ENCODE measurements at places on chromosomes 5 and 9.

DNA sequence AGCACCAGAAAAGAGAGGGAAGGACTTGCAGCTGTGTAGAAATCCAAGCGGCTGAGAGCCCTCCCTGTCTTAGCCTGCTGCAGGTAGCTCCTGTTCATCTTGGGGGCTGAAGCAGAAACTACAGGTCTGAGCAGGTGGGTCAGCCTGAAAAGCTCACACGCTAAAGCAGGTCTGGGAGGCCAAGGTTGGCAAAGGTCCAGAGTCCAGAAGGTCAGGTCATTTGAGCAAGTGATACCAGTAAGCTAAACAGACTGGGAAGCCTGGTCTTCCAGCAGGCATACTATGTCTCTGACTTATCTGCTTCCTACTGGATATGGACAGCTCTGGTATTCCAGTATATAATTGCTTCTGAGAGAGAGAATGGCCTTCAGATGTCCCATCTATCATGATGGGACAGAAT, 26.2 kb downstream of the PTCD2 start:
- no peak for DNase-seq

DNA sequence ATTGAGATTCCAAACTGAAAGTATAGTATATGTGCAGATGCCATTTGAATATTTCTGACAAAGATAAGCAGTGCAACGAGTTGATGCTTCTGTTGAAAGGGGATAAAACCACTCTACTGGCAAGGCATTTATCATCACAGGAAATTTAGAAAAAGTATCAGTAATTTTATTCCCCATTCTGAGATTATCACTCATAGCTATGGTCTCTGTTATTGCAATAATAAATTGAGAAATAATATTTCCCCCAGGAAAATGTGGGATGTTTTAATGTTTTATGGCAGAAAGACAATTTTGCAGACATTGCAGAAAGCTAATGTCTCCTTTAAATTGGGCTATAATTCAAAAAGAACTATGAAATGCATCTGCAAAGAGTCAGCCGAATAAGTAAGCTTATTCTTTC, 1612.7 kb upstream of the ACO1 start:
- no peak for DNase-seq

GRCh38 chr5:63055421-63055820, 476.8 kb downstream of the LRRC70 start:
- no peak for DNase-seq

DNA sequence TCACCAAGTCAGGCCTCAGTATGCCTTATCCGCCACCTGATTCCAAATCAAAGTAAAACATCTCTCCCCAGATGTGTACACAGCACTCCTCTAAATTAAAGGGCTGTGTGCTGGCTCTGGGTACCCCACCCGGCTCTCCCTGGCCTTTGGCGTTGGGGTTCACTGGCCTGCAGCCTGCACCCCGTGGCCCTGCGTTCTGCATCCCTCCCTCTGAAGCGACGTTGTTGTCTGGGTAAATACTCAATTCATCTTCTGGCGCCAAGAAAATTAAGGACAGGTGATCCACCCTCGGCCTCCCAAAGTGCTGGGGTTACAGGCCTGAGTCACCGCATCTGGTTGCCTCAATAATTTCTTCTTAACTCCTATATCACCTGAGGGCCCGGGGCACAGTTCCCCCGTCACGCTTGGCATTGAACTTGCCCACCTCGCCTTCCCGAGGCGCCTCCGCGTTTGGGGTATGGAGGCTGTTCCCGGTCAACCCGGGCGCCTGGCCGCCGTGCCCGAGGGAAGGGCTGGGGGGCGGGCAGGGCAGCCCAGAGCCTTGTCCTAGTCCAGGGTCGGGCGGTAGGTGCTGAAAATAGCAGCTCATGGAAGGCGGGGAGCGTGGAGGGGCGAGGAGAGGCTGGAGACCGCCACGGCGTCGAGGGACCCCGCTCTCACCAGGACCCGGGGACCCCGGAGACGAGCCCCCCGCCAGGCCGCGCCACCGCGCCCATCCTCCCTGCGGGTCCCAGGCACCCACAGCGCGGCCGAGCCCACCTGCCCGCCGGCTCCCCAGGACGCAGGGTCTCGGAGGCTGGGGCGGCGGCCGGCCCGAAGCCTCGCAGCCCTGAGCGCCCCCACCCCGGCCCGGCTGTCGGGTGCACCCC, 531 bp downstream of the ABO start:
- DNase-seq, result no peak

GRCh38 chr5:141633871-141634561, 2.6 kb downstream of the HDAC3 start:
- DNase-seq, result no peak

DNA sequence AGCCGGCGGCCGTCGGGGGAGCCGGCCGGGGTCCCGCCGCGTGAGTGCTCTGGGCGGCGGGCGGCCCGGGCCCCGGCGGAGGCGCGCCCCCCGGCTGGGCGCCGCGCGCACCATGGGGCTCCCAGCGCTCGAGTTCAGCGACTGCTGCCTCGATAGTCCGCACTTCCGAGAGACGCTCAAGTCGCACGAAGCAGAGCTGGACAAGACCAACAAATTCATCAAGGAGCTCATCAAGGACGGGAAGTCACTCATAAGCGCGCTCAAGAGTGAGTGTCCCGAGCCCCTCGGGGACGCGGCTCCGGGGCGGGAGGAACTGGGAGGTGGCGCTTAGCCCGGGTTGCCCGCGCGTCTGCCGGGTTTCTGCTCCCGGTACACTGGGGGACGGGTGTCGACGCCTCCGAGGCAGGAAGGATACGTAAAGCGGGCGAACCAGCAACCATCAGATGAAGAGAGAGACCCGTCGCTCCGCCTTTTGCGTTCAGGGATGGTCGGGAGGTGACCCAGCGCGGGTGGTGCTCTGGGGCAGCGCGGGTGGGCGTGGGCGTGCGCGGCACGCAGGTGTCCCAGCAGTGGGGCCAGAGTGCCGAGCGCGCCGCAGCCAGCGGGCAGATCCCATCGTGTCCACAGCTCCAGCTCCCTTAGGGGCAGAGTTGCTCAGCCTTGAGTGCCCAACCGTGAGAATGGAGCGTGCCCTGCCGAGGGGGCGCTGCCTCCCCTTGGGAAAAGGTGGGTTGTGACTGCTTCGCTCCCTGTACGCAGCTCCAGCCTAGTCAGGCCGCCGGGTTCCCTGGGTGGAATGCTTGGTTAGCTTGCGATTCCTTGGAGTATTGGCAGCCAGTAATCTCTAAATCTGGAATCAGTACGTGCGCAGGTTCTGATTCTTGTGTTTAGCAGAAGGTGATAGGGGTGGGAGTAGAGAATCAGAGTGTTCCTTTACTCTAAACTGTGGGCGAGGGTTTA, 753 bp downstream of the ARHGAP26 start:
- DNase-seq, result peak; percentile 21

- no peak for DNase-seq
These were observed 56.7 kb upstream of the EQTN start for GRCh38 chr9:27353474-27354229.

DNA sequence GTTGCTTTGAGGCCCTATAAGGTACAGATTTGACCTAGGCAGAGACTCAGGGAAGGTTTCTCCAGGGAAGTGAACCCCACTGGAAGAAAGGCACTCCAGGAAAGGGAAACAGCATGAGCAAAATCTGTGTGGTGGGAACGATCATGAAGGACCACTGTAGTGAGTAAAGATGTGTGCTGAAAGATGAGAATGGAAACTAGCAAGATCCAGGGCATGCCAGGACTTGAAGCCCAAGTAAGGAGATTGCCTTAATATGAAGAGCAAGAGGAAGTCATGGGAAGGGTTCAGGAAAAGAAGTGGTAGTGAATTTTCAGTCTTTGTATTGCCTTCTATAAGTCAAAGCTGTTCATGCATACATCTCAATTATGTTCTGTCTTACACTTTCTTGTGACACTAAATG, 55.2 kb upstream of the SLIT3 start:
- DNase-seq, result no peak

DNA sequence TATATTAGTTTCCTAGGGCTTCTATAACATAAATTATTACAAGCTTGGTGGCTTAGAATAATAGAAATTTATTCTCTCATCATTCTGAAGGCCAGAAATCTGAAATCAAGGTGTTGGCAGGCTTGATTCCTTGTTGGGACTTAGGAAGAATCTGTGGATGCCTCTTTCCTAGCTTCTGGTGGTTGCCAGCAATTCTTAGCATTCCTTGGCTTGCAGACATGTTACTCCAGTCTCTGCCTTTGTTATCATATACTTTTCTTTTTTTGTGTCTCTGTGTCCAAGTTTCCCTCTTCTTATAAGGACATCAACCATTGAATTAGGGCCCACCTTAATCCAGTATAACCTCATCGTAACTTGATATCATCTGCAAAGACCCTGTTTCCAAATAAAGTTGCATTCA, 31.4 kb downstream of the CTNNA1 start:
- DNase-seq, result no peak

DNA sequence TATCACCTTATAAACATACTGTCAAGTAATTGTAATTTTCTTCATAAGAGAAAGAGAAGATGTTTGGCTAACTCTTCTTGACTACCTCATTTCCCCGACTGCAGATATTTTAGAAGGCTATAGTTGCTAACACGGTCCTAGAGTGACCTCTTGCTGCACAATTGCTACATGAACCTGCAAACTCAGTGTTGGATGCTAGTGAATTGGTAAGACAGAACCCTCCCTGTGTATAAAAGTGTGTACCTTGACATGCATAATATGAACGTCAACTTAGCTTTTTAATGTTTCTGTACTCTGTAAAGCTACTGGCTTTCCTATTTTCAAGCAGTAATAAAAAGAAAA, 46.7 kb upstream of the CER1 start:
- no peak for DNase-seq

DNA sequence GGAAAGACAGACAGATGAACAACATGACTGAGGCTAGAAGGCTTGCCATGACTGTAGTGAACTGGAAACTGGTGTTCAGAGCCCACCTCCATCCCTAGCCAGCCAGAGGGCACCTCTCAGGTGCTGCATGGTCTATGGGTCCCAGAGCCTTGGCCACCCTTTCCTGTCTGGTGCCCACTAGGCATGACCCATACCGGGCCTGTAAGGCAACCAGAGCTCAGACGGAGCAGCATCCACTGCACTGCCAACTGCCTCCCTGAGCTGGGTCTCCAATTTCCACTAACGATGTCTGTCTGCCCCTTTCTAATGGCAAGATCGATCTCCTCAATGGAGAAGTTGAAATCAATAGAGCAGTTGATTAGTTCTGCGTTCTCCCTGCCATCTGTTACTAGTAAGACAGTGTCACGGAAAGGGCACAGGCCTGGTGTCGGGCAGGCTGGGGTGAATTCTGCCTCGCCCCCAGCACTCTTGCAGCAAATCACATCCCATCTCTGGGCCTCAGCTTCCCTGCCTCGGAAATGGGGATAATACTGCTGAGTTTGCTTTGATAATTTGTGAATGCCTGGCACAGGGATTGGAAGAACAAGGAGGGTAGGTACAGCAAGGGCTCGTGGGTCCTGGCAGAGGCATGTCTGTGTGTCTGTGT, 172.3 kb upstream of the MVB12B start:
- no peak for DNase-seq

DNA sequence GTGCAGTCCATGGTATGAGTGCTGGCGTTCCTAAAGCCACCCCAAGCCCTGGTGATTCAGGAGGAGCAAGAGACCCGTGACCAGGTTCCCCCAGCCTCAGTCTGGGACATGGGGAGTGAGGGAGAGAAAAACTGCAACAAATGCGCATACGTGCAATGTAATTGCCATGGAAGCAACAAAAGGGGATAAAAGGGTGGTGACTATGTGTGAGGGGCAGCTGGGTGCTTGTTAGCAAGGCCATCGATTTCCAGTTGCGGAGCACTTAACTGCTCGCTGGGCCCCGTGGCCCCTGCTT, 709 bp upstream of the SH3PXD2B start:
- DNase-seq, result no peak

DNA sequence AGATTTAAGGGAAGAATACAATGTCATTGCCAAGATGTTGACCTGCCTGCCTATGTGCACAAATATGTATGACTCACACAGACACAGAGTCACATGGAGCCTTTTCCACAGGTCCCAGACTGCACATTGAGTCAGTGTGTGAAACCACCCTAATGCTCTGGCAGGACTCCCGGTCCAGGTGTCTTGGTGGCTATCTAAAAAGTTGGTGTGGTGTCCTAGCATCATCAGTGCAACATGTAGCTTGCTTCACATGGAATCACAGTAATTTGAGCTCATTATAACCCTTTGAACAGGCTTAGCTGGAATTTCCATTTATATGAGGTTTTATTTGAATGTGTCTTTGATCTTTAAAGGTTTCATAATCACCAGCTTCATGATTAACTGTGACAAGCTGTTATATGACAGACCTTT, 10.7 kb downstream of the IFNA5 start:
- DNase-seq, result no peak

GRCh38 chr5:42001673-42002072, 76.6 kb downstream of the FBXO4 start:
- no peak for DNase-seq

Data from DMS 273 treated with DMSO at 0.1 percent for 48 hours (cell line).